ENCODE measurements at places on chromosomes 7 and 10.
A peak's percentile ranks its signal among the peaks of the same experiment; 100 is the strongest.

DNA sequence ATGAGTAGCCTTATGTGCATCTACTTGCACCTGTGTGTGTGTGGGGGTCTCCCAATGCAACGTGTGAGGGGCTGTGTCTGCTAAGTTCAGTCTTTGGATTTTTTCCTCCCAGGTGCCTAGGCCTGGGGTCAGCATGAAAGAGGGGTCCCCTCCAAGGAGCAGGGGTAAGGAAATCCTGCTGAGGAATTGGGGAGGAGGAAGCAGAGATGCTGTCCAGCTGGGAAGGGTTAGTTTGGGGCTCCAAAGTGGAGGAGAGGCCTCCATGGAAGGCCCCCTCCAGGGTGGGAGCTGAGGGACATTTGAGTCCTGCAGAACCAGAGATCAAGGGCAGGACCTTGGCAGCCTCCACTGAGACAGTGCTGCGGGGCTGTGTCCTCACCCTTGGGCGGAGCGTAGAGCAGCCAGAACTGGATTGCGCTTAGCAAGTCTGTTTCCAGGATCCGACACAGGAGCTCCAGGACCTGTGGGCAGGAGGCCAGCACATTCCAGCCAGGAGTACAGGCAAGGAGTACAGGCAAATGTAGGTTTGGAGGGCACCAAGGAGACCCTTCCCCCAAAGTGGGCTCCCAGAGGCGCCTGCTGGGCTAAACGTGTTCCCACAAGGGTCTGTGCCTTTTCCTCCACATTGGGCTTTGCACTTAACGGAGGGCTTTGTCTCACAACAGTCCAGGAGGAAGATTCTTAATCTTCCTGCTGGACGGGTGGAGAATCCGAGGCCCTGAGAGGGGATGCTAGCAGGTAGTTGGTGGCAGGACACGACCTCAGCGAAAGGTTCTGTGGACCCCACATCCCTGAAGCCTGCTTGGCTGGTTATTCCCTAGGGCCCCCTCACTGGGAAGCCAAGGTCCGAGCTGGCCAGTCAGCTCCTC lies 10.1 kb downstream of the TBATA start:
- DNase-seq = no peak

GRCh38 chr10:97597778-97598177 lies 8.3 kb downstream of the C10orf62 start:
- no peak for DNase-seq

- no peak for DNase-seq
Observed at GRCh38 chr7:7745966-7746365, 27.6 kb upstream of the RPA3 start.

DNA sequence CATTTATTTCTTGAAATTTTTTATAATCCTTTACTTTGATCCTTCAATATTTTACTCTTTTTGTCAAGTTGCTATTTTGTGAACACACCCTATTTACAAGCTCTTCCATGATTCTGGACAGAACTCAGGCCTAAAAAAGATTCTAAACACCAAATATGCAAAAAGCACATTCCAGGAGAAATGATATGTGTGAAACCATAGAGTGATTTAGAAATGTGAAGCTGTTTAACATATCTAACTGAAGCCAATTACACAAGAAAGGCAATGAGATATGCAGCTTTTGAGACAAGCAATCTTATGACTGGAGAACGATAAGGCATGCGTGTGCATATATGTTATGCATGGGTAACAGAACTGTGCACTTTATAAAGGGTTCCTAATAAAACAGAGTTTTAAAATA lies 243.0 kb downstream of the CACNA2D1 start:
- DNase-seq = no peak

GRCh38 chr10:119537953-119538630 lies 4.4 kb downstream of the RGS10 start:
- no peak for DNase-seq

DNA sequence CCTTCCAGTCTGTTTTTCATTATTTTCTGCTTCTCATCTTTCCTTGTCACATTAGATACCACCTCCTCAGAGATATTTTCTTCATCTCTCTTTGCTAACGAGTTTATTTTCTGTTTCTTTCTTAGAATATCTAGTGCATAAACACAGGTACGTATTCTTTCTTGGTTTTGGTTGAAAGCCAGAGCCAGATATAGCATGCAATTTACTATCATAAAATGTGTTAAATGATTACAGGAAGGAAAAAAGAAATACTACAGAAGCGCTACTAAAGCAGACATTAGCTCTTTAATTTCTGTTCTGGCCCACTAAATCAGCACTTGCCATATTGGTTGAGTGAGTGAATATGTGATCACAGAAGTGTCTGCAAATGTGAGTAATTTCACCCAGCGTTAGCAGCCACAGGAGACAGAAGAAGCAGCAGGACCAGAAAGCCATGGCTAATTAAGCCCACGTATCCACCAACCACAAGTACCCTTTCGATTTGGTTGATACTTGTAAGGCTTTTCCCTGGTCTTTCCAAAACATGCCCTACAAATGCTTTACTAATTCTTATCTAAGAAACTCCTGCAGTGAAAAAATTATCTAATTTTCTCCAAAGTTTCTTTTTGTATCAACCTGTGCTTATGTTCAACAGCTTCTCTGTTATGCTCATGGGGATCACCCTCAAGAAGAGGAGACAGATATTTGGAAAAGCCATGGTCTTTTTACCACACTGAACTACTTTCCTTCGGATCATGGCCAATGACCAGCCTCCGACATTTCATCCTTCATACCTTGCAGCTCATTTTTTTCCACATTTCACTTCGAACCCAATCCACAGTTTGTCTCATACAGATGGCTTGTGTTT lies 23.1 kb upstream of the MACC1 start:
- no peak for DNase-seq

GRCh38 chr10:22605168-22605567 lies 109.2 kb downstream of the PIP4K2A start:
- peak; percentile 65 for DNase-seq

DNA sequence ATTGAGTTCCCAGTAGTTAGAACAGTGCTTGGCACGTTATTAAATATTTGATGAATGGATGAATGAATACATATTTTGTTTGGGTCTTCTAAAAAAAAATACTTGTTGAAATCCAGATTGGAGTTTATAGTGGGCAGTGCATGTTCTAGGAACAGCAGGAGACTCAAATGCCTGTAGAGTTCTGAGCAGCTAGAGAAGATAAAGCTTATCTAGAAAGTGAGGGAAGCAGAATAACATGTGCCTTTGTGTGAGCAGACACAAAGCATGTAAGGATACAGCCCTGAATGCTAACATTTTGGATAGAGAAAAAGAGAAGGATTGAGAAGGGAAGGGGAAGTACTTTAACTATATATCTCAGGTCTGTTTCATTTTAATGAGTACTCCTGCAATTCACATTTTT lies 71.9 kb downstream of the SRI start:
- no peak for DNase-seq

DNA sequence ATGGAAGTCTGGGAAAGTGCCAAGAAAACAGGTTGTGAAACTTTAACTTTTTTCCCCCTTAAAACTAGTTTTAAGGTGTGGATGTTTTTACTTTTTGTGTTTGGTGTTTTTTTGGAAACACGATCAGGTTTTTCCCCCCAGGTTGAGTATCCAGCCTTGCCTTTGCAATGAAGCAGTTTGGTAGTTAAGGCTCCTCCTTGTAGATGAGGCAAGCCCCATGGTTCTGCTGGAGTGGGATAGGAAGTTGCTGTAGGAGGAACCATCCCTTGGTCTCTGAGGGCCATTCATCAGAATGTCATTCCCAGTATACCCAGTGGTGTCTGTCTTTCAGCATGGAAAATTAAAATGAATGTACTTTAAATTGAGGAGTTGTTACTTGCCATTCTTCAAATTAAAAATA lies 2.7 kb downstream of the CUL1 start:
- DNase-seq = no peak

- DNase-seq = no peak
Observed at GRCh38 chr10:15783941-15784636, 64.4 kb upstream of the ITGA8 start.

DNA sequence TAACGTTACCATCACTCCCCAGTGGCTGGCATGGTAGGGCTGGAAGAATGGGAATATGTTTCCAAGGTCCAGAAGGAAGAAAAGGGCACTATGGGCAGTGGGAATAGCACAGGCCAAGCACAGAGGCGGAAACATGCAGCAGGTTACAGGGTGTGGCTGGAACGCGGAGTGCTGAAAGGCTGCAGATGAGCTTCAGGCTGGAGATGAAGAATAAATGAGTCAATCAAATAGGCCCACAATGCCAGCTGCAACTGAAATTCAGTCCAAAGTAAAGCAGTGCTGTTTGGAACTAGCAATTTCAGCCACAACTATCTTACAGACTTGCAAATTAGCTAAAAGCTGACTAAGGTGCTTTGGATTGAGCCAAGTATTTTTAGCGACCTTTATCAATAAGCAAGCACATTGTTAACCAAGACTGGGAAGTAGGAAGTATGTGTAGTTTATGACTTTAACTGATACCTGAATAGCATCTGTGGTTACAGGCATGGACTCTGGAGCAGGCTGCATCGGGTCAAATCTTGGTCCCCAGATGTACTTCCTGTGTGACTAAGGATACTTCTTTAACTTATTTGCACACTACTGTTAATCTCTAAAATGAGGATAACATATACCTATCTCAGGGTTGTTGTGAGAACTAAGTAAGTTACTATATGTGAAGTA lies 77.5 kb upstream of the CTTNBP2 start:
- no peak for DNase-seq

DNA sequence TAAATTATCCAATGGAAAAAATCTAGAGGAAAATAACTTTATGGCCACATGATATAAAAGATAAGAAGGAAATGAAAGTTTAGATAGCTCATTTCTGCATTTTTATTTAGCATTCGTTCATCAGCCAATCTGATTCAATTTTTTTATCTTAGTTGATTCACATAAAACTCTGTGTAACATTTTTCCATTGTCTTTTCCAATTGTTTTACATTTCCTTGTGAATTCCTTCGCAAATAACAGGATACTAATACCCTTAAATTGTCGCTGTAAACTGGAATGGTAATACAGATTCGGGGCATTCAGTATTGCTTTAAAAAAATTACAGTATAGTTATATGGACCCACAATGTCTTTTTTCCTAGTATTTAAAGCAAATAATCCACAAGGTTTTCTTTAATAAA lies 136.4 kb downstream of the CUBN start:
- no peak for DNase-seq

- no peak for DNase-seq
Observed at GRCh38 chr10:9081253-9081652, 1026.8 kb downstream of the GATA3 start.

DNA sequence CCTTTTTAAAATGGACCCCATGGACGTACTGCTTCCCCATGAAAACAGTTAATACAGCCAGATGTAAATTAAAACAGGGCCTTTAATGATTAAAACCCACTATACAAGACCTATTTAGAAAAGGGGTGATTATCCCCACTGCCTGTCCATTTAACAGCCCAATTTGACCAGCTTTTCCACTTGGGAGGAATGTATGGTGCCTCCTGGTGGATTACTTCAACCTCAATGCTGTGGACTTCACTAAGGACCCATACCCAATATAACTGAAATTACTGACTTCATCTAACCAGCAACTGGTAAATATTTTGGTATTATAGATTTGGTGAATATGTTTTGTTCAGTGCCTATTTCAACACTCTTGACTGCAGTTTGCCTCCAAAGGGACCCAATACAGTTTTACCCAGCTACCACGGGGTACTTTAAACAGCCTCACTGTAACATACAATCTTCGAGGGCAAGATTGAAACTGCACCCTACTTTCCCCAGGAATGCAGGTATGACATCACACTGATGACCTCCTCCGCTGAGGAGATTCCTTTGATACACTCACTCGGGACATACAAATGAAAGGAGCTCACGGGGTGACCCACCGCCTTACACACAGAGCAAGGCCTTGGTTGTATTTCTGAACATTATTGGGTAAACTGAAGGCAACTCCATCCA lies 192.8 kb downstream of the DNAJC1 start:
- no peak for DNase-seq

GRCh38 chr10:98486421-98486820 lies 39.7 kb upstream of the HPS1 start:
- no peak for DNase-seq

- DNase-seq = no peak
Observed at GRCh38 chr10:74419958-74420375, 268.9 kb downstream of the ADK start.

GRCh38 chr10:95363303-95363912 lies 72.6 kb upstream of the PDLIM1 start:
- no peak for DNase-seq

Data from SIG-M5 (cell line).